ENCODE measurements at places on chromosomes 5 and 9.

DNA sequence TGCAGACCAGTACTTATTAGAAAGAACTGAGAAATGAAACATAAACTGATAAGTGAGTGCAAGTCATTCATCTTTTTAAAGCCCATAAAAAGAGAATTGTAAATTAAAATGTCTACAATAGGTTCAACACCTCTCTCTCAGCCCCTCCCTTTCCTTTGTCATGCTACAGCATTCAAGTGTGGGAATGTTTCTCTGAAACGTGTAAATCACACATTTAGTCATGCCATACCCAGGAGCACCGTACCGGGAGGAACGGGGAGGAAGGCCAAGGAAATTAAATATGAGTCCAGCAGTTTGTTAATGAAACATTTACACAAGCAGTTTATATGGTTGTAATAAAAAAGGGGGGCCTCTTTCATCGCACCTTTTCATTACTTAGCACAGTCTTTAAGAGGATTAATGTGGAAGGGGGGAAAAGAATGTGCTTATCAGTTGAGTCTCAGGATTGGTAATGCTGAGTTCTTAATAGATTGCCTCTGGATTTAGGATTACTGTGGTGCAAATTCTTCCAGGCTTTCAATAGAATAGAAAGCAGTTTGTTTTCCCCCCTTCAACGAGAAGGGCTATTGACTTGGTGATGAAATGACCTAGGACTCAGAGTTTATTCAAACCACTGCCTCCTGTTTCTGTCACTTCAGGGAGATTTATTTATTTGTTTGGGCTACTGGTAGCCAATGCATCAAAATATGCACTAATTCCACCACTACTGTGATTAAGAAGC is 176.0 kb upstream of the ZNF608 start:
- DNase-seq, result no peak

DNA sequence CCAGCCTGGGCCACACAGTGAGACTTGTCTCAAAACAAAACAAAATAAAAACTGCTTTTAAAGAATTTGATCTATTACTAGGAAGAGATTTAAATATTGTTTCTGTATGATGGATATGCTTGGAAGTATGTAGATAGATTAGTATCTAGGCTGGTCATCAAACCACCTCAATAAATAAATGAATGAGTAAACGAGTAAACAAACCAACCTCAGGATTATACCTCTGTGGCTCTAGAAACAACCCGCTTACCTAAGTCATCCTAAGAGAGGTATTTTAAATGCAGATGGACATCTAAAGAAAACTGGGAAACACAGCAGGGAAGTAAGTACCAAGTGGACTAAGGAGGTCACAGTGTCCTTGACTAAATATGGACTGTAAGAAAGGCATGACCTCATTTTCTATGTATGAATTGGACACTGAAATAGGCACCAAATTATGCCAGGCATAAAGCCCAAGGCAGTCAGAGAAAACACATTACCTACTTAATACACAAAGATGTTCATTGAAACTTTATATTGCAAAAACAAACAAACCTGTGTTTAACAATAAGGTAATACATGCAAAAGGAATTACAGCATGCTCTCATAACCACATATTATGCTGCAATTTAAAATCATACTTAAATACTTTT is 7.3 kb downstream of the ANKH start:
- DNase-seq, result no peak

DNA sequence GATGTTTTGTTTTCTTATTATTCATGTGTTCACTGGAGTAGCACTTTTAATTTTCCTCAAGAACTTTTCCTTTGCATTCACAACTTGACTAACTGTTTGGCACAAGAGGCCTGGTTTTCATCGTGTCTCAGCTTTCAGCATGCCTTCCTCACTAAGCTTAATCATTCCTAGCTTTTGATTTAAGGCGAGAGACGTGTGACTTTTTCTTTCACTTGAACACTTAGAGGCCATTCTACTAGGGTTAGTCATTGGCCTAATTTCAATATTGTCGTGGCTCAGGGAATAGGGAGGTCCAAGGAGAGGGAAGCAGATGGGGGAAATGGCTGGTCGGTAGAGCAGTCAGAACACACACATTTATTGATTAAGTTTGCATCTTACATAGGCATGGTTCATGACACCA is 94.0 kb downstream of the ZNF462 start:
- DNase-seq, result no peak

DNA sequence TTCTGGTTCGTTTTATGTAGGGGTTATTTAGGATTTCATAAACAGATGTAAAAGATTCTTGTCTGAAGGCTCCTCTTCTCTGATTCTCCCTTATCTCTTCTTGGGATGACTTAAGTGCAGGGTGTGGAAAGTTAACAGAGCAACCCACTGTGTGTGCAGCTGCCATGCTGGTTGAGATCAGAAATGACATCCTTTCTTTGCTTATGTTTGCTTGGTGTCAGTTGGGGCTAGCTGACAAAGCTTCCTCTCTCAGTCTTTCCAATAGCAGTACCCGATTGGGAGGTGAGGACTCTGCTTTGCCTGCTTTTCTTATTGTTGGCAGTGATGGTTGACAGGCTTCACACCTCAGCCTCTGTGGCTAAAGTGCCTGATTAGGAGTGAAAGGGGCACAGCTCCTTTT is 26.5 kb downstream of the OGN start:
- DNase-seq, result no peak

DNA sequence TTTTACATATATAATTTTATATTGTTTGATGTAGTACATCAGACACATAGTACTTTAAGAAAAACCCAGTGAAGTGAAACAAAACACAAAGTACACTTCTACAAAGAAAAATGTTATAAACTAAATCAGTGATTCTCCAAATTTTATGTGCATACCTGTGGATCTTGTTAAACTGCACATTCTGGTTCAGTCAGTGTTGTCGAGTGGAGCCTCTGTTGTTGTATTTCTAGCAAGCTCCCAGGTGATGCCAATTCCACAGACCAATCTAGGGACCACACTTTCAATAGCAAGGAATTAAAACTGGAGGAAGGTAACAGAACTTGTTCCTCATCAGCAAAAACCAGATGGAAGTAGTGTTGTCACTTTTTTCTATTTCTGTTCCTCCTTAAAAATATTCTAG is 183.8 kb upstream of the CD180 start:
- DNase-seq, result no peak

DNA sequence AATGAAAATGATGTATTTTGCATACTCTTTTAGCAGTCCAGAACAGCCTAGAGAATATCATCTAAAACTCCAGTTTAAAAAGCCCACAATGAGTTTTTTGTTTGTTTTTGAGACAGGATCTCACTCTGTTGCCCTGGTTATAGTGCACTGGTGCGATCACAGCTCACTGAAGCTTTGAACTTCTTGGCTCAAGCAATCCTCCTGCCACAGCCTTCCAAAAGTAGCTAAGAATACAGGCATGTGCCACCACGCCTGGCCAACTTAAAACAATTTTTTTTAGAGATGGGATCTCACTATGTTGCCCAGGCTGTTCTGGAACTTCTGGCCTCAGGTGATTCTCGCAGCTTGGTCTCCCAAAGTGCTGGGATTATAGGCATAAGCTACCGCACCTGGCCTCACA is 175.7 kb downstream of the FBN2 start:
- DNase-seq, result no peak

- no peak for DNase-seq
Measured at GRCh38 chr5:159515909-159516415, 185.7 kb upstream of the IL12B start.

DNA sequence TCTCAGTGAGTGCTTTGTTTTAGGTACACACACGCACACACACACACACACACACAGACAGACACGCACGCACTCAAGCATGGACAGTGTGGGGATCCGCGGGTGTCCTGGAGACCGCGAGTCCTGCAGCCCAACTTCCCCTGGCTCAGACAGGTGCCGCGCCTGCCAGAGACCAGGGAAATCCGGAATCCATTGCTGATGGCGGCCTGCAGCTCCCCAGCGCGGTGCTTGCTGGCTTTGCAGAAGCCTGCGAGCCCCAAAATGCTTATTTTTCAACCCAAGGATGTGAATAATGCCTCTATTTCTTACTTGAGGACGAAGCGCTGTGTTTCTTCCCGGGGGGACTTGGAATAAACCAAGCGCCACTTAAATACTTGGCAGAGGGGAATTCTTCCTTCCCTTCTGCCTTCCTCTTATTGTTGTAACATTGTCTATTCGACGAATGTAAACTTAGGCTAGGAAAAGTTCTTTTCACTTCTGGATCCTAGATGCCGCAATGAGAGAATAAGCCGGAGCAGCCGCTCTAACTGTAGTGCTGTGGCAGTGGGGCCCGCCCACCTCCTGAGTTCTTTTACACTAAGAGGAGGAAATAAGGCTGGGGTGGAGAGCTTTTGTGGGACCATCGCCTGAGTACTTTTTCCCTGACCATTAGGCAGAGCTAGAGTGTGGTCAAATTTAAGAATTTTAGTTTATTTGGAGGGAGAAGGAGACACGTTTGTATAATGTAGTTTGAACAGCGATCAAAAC is 802 bp downstream of the ITGA2 start:
- peak; percentile 40 for DNase-seq

DNA sequence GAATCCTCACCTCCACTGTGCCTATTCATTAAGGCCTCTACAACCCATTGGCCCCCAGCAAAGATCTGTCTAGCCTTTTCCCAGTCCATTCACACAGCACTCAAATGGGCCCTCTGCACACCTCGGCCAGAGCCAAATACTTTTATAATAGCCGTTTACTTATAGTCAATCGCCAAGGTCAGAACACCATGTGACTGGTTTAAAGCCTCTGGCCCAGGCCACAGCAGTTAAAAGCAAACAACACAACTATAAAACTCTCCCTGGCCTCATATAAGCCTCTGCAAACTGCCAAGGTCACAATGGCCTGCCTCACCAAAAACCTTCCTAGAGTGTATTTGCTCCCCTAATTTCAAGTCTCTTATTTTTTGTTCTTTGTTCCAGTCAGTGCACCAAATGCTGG is 562.6 kb downstream of the CAAP1 start:
- DNase-seq, result no peak

DNA sequence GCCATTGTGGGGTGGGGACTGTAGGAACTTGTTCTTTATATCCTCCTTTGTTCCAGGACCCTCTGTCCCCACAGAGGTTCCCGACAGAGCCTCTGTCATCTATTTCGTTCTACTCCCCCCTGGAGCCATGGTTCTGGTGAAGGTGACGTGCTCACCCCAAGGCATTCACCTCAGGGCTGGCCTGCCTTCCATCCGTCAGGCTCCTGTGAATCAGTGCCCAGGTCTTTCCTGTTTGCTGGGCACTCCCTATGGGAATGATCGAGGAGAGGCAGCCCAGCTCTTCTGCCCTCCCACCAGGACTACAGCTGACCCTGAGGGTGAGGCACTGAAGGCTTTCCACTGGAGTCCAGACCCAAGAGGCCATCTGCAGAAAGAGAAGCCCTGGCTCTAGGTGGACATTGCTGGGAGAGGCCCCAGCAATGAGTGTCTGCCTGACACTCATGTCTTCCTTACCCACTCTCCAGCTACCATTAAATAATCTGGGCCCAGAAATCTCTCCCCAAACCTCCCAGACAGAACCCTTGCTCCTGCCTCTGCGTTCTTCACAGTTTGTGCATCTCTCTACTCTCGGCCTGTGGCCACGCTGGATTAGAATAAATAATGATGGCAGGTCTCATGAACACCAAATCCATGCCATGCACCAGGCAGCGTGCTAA is 214.2 kb downstream of the FSTL4 start:
- DNase-seq, result no peak

GRCh38 chr9:18009902-18010301 is 431.0 kb downstream of the SH3GL2 start:
- no peak for DNase-seq

- no peak for DNase-seq
Measured at GRCh38 chr9:35277628-35278359, 116.0 kb downstream of the UNC13B start.

DNA sequence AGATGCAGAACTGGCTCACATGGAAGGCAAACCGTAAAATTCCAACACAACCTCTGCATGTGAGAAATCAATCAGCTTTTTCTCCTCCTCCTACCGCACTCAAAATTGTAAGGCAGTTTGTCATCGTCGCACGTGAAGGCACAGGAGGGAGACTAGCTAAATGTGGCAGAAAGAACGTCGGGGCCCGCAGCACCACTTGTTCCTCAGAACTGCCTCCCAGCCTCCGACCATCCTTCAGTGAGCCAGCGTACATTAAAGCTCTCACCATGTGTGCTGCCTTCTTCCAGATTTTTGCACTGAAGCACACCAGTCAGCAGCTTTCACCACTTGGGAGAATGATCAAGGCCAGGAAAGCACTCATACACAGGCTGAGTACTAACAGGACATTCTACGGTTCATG is 105.9 kb downstream of the RFX3 start:
- no peak for DNase-seq

- no peak for DNase-seq
Measured at GRCh38 chr5:146331423-146331822, 7.2 kb upstream of the POU4F3 start.

- DNase-seq, result no peak
Measured at GRCh38 chr5:118894709-118895108, 93.6 kb downstream of the DTWD2 start.

- peak; percentile 38 for DNase-seq
Measured at GRCh38 chr5:22050931-22051330, 802.2 kb downstream of the CDH12 start.

- no peak for DNase-seq
Measured at GRCh38 chr5:65411356-65411755, 70.4 kb downstream of the ADAMTS6 start.

DNA sequence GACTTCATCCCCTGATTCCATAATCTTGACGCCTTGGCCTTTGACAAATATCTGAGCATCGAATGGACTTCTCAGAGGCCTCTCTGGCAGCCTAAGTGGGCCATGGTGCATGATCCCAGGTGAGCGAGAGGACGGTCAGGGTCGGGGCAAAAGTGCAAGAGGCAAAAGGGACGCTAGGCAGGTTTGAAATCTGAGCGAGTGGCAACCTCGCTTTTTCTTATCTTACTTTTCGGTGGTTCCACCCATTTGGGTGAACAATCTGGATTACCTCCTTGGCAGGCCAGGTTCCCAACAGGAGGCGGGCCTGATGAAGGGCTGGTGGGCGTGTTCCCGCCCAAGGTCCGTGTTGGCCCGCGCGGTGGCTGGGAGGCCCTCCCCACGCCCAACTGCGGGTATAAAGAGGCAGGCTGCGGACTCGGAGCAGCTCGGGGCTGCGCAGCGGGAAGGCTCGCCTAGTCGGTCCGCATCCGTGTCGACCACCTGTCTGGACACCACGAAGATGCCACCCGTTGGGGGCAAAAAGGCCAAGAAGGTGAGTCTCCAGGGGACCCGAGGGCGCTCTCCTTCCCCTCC is at the start of gene BHMT:
TSS of gene BHMT (plus strand) at position 423 of the 573 bp plus-strand sequence. CDS start at position 500, 77 bp downstream.
- DNase-seq, result no peak

- no peak for DNase-seq
Measured at GRCh38 chr5:126869005-126869451, 92.1 kb downstream of the LMNB1 start.

GRCh38 chr9:95670122-95670521 is 153.4 kb upstream of the PTCH1 start:
- DNase-seq, result no peak

DNA sequence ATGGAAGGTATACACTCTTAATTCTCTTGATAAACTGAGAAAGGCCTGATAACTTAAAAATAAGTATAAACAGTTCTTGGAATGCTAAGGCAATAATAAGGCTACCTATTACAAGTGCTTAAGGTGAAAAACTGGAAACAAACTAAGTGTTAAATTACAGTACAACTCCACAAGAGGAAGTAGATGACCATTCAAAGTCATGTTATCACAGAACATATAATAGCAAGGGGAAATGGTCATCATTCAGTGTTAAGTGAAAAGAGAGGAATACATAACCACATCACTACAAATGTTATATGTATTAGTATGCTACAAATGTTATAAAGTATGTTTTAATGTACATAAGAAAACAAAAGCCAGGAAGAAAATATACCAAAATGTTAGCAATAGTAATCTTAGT is 135.9 kb downstream of the CCDC192 start:
- no peak for DNase-seq

Measured in right lung (tissue), 10 donors.